ENCODE measurements at places on chromosomes 6 and 20.

GRCh38 chr6:158559895-158560835, at the start of gene TMEM181:
Gene TMEM181, plus strand, starts transcription at chr6:158560091. Its CDS starts 134 bp downstream, at chr6:158560225.
- peak; percentile 58 for DNase-seq

- DNase-seq: no peak
Measured at GRCh38 chr6:44494011-44494501, 106.5 kb downstream of the CDC5L start.

DNA sequence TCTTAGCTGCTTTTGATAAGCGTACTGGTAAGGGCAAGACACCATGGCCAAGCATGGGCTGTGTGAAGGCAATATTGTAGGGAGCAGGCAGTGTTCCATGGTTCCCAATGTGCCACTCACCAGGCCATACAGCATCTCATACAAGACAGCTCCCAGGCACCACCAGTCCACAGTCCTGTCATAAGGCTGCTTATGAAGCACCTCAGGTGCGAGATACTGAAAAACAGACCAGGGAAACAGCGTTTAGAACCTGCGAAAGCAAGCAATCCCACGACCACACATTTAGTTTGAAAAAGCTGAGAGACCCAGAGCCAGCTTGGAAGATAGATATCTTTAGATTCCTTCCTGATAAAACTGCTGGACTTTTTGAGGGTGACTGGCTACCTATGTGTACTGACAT, 119.1 kb upstream of the SLC2A12 start:
- DNase-seq: no peak

- no peak for DNase-seq
Measured at GRCh38 chr6:157879873-157880254, 56.8 kb downstream of the SNX9 start.

- no peak for DNase-seq
Measured at GRCh38 chr6:148440016-148440415, 97.4 kb downstream of the SASH1 start.

DNA sequence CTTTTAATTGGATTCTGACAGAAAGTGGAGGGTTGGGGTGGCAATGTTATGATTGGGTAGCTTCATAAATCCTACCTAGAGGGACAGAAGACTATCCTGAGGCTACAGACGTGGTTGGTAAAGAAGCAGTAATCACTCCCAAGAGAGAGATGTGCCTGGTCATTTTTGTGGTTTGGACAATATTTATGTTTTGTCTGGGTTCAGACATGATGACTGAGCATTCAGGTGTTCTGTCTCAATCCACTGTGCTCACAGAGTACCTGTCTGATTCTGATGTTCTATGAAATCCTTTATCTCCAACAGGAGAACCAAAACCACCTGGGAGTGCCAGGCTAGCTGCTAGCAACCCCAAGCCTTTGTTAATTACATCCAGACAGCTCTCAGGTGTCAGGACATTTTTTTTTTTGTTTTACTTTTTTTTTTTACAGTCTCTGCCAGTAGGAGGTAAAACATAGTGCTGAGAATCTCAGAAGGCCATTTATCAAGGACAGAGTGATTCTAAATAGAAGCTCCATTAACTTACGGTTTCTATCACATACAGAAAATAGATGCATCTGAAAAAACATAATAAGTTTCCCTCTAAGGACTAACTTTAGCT, 1.6 kb upstream of the HLA-DQA1 start:
- DNase-seq: no peak

DNA sequence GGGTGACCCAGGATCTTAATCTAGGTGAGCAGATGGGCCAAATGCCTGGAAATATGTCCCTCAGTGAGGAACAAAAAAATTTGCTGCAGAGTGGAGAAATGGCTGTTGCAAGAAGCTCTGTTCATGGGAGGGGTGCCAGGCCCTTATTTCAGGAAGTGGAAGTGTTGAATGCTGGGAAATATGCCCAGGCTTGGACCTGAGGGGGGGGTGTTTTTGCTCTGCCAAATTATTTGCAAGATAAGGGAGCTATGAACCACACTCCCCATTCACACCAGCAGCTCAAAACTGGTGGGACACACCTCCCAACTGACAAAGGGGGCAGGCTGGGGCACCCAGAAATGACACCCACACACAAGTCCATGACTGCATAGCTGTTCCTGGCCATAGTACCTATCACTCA, 8.7 kb downstream of the CST4 start:
- DNase-seq: no peak

DNA sequence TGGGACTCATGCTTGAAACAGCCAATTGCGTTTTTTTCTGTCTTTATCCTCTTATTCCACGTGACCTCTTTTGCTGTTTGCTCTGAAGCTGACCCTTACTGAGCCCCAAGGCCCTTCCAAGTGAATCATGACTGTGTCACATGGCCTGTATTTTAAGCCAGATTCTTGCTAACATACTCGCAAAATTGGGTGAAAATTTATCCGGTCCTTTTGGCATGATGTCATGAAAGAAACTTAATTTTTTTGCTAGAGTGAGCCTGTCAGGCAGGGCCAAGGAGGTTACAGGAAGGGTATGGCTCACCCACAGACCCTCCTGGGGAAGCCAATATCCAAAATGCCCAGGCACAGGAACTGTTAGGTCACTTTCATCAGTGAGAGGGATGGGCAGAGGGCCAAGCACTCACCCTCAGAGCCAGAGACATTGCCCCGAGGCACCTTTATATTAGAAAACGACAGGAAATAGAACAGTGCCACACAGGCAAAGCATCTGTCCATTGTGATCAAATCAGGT, 296.7 kb downstream of the CDH26 start:
- DNase-seq: no peak

GRCh38 chr6:90676516-90677300, 89.8 kb upstream of the MAP3K7 start:
- DNase-seq: no peak

GRCh38 chr20:60138256-60139220, 180.3 kb downstream of the CDH26 start:
- DNase-seq: no peak

DNA sequence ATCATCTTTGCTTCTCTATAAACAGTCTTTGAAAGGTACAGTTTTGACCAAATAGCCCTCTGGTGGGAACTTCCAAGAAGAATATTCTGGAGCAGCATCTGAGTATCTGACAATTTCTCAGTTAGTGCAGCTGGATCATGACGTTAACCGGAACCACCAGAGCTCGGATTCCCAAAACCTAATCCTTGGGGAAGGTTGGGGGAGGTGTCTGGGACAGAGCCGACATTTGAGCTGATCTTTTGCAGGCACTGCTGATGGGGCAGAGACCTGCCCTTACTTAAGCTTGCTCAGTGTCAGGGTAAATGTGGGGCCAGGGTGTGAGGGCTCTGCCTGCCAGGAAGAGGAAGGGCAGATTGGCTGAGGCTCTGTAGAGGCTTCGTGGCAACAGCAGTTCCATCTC, 416.6 kb downstream of the DHX35 start:
- no peak for DNase-seq

GRCh38 chr6:169985121-169986015, 233.9 kb downstream of the ERMARD start:
- DNase-seq: no peak

GRCh38 chr20:16166737-16167136, 406.5 kb downstream of the KIF16B start:
- no peak for DNase-seq

- no peak for DNase-seq
Measured at GRCh38 chr20:36267605-36268381, 31.5 kb downstream of the AAR2 start.

GRCh38 chr6:13451181-13451895, 36.1 kb downstream of the GFOD1 start:
- DNase-seq: no peak

DNA sequence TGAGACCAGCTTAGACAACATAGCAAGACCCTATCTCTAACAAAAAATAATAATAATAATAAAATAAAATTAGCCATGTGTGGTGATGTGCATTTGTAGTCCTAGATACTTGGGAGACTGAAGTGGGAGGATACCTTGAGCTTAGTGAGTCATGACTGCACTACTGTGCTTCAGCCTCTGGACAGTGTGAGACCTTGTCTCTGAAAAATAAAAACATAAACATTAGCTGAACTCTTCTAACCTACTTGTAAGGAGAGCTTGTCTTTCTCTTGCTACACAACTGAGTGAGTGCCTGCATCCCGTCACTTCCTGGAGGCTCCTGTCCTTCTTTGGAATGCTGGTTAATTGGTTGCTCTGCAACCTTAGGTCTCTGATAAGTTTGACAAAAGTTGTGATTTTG, 5.1 kb upstream of the DBNDD2 start:
- no peak for DNase-seq

Measured in GF-D8 (cell line).